Right hindlimb (tissue), 1 donor: ENCODE measurements at places on chromosomes 6 and 20.

- no peak for DNase-seq
Observed at GRCh38 chr6:113619077-113619476, 238.1 kb upstream of the MARCKS start.

- DNase-seq: no peak
Observed at GRCh38 chr6:125088963-125089362, 64.6 kb upstream of the TPD52L1 start.

DNA sequence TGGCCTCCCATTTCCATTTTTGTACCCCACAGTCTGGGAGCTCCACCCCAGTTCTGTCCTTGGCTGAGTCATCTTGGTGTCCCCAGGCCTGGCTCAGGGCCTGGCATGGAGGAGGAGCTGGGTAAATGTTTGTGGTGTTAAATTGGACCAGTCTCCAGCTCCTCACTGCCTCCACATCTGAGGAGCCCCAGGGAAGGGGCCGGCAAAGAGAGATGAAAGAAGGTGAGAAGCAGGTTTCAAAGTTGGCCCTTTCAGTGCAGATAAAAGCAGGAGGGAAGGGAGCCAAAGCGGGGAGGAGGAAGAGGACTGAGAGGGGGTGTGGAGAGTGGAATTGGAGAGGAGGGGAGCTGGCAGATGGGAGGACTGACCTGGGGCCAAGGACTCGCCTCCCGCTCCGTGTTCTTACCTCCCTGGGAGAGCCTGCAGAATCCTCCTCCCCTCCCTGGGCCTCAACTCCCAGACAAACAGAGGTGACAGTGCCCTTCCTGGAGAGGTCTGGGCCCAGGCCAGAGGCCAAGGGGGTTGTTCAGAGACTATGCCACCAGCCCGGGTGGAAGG is 89.0 kb downstream of the CD40 start:
- DNase-seq: no peak

DNA sequence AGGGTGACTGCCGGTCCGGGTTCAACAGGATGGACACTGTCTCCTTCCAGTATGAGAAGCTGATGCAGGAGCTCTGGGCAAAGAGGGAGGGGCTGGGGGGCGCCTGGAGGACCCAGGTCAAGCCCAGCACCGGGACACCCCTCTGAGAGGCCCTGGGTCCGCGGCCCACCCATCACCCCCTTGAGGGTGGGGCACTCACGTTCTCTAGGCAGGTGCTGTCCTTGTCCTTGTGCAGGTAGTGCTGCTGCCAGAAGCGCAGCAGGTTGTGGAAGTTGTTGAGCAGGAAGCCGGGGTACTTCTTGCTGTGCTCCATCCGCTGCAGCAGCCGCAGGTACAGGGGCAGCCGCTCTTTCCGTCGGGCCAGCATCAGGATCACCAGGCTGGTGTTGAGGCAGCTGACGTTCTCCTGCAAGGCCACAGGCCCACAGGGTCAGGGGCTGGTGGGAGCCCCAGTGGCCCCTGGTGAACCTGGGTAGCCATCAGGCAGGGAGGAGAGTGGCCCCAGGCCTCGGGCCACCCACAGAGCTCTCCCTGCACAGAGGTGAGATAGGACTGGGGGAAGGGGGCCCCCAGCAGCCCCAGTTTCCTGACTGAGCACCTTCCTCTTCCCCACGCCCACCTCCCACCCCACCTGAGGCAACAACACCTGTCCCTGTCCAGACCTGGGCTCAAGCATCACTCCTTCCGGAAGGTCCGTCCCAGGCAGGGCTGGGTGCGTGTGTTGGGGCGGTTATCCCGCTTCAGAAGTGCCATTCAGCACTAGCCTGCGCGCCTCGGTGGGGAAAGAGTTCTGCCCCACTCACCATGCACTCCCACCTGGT is 47.8 kb downstream of the MYH7B start:
- peak; percentile 13 for DNase-seq

- DNase-seq: no peak
Observed at GRCh38 chr20:49646126-49646525, 67.6 kb downstream of the B4GALT5 start.
